GM06990 (cell line): ENCODE measurements at places on chromosomes 5 and 9.

DNA sequence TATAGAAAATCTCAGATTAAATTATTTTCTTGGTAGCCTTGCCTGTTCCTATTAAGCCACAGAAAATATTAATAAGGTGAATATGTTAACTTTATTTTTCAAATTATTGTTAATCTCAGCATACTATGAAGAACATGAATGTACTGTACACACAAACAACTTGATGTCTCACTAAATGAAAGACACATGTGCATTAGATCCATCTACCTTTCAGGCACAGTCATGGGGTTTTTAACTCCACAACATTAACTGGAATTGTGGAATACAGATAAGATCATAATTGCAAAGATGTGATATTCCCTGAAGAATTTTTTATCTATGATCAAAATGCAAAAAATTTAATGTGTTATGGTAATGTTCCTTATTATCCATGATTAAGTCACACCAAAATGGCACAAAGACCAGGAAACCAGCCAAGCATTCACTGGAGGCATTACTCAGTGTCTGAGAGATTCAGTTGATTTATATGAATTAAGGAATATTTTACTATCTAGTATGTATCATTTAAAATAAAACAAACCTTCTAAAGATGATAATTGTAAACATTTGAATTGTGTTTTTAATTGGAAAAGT lies 150.0 kb upstream of the VCAN start:
- no peak for DNase-seq

DNA sequence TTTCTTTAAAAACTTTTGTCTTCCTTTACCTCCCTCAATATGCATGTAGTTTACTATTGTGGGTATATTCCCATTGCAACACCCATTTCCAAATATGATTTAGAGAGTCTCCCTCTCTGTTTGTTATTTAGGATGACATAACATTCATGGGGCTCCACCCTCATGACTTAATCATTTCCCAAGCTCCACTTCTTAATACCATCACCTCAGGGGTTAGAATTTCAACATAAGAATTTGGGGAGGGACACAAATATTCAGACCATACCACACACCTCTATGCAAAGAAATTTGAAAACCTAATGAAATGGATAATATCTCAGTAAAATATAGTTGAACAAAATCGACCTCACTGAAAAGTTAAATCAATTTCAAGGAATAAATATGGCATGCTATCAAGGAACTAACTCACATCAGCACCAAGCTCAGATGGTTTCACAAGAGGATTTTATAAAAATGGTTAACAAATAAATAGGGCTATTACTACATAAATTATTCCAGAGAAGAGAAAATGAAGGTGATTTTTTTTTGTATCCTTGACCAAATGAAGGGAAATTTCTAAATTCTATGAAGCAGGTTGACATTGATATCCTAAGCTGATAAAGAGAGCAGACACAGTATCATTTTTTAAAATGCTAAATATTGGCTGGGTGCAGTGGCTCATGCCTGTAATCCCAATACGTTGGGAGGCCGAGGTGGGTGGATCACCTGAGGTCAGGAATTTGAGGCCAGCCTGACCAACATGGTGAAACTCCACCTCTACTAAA lies 20.2 kb upstream of the UBTD2 start:
- no peak for DNase-seq

DNA sequence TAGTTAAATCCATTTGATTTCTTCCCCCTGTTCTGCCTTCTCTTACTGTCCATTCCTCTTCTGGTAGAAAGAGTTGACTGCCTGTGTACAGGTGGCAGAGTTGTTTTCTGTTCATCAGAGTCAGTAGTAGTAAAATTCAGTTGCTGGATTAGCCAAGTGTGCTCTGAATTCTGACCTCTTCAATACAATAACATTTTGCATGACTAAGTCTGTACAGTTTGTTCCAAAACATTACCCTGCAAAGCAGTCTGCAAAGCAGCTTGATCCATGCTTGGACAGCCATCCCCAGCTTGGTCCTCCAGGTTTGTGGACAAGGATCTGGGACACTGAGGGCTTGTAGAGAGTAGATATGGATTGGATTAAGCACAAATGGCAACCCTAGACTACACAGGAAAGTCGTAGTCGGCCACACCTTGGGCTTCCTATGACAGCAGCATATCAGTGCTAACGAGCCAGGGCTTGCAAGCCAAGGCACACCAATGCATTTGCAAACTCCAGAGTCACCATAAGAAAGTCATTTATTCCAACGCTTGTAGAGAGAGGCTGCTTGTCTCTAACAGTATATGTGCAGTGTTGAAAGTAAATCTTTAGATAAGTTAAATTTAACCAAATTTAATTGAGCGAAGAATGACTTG lies 25.2 kb downstream of the IL12B start:
- DNase-seq, result no peak

- DNase-seq, result no peak
Observed at GRCh38 chr9:88737876-88738275, 202.9 kb downstream of the NXNL2 start.

GRCh38 chr5:101326766-101327165 lies 423.7 kb upstream of the ST8SIA4 start:
- DNase-seq, result no peak

DNA sequence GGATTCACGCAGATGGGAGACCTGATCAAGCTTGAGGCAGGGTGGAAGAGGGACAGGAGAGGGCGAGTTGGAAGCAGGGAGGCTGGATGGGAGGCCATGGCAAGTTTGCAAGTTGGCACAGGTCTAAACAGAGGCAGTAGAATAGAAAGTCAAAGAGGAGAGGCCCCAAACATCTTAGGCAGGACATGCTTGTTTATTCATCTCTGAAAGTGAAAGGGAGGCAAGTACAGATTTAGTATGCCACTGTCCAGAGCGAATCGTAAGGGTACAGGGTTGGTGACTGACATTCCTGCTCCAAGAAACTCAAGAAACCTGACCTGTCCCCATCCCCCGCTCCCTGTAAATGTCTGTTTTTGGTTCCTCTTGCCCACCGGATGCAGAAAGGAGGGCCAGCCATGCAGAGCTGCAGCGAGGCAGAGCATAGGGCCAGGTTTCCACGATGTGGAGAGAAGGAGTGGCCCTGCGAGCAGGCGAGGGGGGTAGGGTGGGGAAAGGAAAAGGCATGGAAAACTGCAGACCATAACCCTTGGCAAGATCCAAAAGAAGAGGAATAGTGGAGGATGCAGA lies 96.2 kb upstream of the BOD1 start:
- DNase-seq, result no peak

GRCh38 chr9:94649100-94649819 lies 9.9 kb upstream of the FBP1 start:
- no peak for DNase-seq

DNA sequence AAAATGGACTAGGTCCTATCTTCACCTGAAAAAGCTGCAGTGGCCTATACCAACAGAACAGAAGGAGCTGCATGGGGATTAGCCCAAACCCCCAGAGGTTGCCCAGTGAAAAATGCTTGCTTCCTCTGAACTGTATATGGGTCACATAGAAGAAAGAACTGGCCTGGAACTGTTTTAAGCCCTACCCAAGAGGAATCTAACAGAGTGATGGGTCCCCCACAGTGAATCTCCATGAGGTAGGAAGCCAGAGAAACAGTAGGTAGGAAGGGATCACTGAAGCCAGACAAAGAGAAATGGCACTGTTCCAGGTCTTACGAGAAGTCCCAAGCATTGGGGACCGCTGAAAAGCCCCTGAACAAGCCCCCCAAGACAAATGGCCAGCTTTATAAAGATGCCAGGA lies 28.8 kb upstream of the TRIM32 start:
- DNase-seq, result no peak

DNA sequence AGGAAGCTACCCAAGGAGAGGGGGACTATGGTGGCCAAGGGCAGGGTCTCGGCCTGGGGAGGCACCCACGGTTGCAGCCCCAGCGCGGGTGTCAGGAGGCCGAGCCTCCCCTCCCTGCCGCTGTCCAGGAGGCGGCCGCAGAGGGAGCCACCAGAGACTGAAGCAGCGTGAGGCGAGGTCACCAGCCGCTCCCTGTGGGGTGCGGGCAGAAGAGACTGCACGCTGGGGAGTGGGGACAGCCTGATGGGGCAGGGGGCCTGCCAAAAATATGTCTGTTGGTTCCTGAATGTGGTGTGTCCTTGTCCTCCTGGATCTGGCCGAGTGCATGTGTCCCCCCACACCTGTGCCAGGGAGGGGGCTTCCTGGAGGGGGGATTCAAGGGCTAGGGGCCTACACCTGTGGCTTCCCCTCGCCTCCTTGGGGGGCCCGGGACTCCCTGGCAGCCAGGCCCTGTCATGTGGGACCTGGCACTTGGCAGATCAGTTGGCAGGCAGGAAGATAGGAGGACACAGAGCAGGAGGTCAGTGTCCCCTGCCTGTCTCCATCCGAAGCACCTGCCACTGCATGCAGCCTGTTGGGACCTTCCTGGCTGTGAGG lies 131.2 kb downstream of the DAB2IP start:
- DNase-seq, result no peak

- peak; percentile 86 for DNase-seq
Observed at GRCh38 chr5:160434022-160434531, 12.4 kb downstream of the PTTG1 start.

GRCh38 chr5:43422143-43422542 lies 10.0 kb upstream of the CCL28 start:
- no peak for DNase-seq
